Stimulated activated CD4-positive, alpha-beta T cell treated with anti-CD3 and anti-CD28 coated beads, Interleukin-15, amount 100 ng/mL, for 24 hours (primary cell): ENCODE measurements at places on chromosomes 2 and 18.

DNA sequence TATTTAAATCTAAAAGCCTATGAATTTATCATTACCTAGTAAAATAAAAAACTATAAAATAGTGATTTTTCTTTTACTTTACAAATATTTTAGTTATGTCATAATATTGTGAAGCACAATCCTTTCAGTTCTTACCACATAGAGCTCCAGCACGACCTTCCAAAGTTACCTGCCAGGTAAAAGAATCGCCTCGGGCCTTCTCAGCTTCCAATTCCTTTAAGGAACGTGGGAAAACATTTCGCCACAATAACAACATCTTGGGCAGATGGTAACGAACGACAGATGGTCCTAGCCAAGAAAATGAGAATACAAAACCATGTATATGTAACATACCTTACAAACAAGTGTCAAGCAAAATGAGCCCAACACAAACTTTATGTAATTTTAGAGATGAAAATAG, 23.7 kb downstream of the HEATR5B start:
- DNase-seq = no peak

DNA sequence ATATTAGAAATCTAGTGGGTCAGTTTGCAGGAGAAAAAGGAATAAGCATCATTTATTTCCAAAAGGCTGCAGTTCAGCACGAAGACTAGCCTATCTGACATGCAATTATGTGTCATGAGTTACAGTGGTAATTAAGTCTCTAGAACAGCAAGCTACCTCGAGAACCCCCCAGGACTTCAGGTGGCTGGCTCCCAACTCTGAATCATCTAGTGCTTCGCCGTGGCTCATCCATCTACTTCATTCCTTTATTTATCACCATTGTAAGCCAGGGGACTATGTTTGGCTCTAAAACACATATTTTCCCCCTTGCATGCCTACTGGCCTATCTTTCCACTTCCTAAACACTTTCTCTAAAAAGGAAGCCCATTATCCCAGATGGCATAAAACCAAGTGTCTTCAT, 121.6 kb downstream of the TXNL1 start:
- DNase-seq = no peak

- no peak for DNase-seq
These were observed 51.4 kb upstream of the SPRED2 start for GRCh38 chr2:65483763-65484162.

DNA sequence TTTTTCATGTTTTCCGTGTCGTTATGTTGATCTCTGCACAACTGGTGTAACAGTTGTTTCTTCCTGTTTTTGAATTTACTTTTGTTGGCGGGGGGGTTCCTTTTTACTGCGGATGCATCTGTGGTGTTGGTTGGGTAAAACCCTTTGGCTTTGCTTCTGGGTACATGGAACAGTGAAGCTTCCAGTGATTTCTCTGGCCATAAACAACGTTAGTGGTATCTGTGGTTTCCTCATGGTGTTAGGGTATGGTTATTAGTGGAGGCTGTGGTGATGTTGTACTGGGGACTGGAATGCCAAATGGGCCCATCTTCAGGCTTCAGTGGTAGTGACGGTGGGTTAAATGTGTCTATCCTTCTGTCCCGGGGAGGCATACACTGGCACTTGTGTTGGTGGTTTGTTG, 285.4 kb upstream of the ZNF804A start:
- no peak for DNase-seq

- DNase-seq = no peak
These were observed 16.9 kb downstream of the PID1 start for GRCh38 chr2:229254206-229254605.

DNA sequence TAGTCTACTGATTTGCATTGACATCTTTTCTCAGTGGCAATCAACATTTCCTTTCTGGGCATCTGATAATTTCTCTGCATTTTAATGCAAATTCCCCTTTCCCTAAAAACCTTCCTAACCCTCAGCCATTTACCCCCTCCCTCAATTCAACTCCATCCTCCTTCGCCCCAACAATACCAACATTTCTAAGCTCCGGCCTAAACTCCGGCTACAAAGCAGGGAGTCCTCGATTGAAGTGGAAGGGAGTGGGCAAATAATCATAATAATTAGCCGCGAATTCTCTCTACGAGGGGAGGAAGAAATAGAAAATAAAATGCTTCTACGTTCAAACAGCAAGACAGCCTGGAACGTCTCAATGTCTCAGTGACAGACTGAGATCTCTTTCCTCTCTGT, 4.6 kb downstream of the BCL11A start:
- no peak for DNase-seq

GRCh38 chr2:25822190-25823117, 55.8 kb downstream of the ASXL2 start:
- DNase-seq = peak; percentile 73

DNA sequence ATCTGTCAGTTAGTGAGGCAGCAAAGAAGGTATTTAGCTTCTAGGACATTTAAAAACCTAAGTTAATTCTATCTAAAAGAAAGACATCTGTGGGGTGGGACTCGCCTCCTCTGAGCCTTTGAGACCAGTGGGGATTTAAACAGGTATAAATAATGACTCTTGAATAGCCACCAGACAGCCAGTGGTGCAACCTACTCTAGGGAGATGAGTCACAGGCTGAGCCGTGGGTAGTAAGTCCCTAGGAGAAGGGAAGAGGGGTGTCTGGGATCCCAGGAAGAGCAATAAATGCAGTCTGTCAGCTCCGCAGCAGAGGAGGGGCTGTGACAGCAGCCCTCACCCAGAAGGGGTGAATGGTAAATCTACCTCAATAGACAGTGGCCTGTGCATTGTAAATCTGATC, 43.1 kb upstream of the GALNT3 start:
- no peak for DNase-seq

DNA sequence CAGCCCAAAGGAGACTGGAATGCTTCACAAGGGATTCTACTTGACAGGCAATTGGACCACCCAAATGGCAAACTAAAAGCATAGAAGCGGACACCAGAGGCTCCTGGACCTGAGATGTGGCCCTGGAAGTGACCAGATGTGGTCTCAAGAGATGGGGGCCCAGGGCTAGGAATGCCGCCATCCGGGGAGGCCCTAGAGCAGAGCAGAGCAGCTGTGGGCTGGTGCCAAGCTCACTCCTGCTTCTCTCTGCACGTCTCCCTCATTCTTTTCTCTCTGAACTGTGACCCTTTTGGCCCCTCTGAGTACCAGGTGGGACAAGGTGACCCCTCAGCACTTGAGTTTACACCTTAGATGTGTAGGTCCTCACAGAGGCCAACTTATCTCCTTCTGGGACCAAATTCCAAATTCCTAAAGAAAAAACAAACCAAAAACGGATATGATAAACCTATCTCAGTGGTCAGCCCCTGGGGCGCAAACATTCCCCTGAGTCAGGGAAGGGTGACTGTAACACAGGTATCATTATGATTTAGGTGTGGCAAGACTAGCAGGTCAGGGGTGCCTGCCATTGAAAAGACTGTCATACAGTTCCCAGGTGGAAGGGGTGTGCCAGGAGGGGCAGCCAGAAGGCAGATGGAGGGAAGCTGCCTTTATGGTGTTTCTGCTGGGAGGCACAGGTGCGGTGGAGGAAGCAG, 6.5 kb upstream of the IL1R2 start:
- no peak for DNase-seq

DNA sequence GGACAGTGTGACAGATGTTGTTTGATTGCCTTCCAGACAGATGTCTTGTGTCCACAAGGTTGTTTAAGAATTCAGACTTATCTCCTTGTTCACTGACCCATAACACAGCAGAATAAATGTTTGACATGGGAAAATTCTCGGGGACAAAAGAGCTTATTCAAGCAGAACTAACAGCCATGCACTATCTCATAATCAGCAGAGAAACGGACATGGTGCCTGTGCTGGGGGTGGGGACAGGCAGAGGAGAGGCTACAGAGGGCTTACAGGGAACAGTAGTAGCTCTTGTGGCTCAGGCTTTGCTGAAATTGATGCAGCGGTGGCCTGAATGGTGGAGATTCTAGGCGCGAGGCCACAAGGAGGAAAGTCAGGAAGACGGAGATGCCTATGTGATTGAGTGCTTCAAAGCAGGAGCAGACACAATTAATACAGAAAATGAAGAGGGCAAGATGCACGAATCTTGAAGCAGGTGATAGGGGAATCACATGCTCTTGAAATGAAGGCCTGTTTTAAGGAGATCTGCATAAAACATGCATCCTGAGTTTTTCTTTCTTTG, 62.0 kb upstream of the CAB39 start:
- no peak for DNase-seq

GRCh38 chr2:119856469-119856901, 96.8 kb downstream of the PTPN4 start:
- DNase-seq = no peak

- peak; percentile 41 for DNase-seq
These were observed 28.9 kb upstream of the BCL2L11 start for GRCh38 chr2:111091811-111092211.

- no peak for DNase-seq
These were observed 13.6 kb downstream of the FRZB start for GRCh38 chr2:182852801-182853200.

- no peak for DNase-seq
These were observed 116.3 kb downstream of the ZNF532 start for GRCh38 chr18:58980991-58981390.

GRCh38 chr2:160294339-160294803, 94.3 kb upstream of the ITGB6 start:
- DNase-seq = peak; percentile 61

- peak; percentile 12 for DNase-seq
These were observed at the start of gene TMEM178A for GRCh38 chr2:39665811-39666490. TMEM178A (plus strand) TSS chr2:39665917; CDS start chr2:39665975, 58 bp downstream.

- DNase-seq = peak; percentile 89
These were observed 9.3 kb downstream of the GGCX start for GRCh38 chr2:85551698-85552678.

DNA sequence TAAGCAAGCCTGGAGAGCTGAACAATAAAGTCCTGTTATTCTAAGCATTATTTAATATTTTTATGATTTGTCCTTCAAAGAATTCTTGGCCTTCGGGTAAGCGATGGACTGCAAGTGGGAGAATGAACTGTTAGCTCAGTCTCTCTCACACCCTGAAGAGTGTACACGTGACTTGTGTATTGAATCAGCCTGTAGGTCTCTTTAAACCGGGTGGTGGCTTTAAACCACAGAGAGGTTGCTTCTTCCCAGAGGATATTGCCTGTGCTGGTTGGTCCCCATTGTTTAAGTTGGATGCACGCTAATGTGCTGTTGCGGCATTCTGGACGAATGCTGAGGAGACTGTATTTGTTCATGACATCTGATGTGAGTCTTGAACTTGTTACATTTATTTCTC, 183.3 kb downstream of the LTBP1 start:
- DNase-seq = no peak

DNA sequence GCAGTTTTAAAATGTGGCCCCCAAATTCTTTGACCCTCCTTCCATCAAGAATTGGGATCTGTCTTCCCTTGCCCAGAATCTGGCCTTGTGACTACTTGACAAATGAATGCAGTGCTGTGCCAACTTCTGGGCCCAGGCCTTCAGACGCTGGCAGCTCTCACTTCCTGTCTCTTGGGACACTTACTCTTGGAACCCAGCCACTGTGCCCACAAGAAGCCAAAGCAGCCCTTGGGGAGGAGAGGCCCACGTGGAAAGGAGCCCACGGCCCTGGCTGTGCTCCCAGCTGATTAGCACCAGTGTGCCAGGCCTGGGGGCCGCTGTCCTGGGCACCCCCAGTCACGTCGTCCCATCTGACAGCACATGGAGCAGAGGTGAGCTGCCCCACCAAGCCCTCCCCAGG, 56.6 kb downstream of the RPL37A start:
- DNase-seq = no peak

DNA sequence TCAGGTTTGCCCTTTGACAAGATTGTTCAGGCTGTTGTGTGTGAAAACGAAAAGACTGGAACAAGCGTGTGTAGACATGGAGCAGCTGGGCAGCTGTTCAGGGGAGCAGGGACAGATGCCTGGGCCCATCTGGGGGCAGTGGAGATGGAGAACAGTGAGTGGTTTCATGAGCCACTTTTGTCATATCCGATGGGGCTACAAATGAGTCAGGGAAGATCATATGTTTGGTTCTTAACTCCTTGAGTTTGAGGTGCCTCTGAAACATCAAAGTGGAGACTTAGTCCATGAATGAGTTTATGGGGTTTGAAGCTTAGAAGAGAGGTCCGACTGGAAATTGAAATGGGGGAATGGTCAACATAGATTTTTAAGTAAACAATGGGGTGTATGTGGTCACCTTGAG, 9.3 kb upstream of the PLB1 start:
- DNase-seq = no peak

DNA sequence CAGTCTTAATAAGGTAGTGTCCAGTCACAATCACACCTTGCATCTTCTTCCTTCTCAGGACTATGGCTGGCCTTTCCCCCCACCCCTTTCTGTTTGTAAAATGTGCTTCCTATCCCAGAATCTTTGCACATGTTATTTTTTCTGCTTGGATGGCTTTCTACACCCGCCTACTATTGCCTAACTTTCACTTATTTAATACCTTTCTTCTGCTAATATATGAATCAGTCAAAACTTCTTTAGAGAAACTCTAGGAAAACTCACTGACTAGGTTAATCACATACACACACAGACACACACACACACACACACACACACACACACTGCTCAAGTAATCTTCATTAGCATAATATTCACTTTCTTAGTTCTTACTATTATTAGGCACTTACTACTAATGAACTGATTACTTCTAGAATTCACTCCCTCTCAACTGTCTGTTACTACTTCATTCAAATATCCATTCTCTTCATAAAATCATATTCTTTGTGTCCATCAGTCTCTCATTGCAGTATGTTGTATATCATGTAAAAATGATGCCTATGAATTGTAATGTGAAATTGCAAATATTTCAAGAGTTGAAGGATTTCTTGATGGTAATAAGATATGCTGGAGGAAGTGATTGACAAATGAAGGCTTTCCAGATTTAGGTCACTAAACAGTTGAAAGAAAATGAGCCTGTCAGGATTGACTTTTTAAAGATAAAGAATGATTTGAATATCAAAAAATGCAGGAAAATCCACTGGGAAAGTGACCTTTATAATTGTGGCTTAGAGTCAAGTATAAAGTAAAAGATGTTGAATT, 51.2 kb downstream of the CLIP4 start:
- no peak for DNase-seq

DNA sequence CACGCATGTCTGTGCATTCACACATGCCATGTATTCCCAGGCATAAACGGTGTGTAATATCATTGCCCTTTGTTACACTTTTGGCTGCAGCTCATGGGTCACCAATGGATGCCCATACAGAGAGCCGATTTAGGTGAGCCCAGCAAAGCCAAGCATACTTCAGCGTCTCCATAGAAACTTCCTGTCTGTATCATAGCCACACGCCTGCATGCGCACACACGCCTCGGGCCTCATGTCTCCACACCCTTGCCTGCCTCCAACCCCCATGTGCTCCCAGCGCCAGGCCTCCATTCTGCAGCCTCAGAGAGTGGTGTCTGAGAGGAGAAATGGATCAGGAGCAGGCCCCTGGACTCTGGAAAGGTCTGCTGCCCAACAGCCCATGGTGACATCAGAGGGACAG, 33.5 kb upstream of the SELENOI start:
- no peak for DNase-seq

DNA sequence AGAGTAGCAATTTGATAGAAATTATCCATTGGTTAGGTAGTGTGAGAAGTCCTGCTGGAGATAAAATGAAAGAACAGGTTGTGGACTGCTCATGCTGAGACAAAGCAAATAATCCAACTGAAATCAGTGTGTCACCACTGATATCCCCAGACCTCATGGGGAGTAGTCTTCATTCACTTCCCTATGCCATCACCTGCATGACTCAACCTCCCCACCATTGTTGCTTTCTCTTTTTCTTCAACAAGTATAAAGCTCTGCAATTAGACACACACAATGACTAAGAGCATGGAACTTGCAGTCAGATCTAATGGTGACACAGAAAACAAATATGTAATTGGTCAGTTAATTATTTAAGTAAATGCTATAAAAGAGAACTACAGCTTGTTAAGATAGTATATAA, 475.3 kb downstream of the RIT2 start:
- no peak for DNase-seq

GRCh38 chr2:127078028-127078427, 28.9 kb downstream of the BIN1 start:
- DNase-seq = no peak
